ENCODE measurements at places on chromosomes 5 and 9.
A peak's percentile ranks its signal among the peaks of the same experiment; 100 is the strongest.

- no peak for DNase-seq
Measured at GRCh38 chr5:31537851-31538250, 5.8 kb downstream of the C5orf22 start.

DNA sequence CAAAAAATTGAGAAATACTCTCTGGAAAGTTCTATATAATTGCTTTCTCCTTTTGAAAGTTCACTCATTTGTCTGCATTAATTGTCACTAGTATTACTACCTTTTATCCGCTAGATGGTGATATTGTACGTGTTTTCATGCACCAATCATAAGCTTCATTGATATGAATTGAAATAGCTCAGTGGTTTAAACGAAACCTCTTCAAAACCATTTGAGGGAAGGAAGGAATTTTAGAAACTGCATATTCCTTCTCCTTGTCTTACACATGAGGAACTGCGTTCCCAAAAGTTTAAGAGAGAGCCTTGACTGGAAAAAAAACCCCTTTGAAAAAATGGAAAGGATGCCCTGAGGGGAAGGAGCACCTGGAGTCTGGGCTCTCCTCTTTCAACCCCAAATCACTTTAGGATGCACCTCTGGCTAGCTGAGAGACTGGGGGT is 98.6 kb downstream of the YTHDC2 start:
- DNase-seq: peak; percentile 76

GRCh38 chr5:56211298-56211865 is 21.7 kb downstream of the ANKRD55 start:
- DNase-seq: peak; percentile 44

GRCh38 chr5:77379558-77380061 is 112.5 kb downstream of the WDR41 start:
- DNase-seq: no peak

- DNase-seq: no peak
Measured at GRCh38 chr5:9920697-9921096, 290.5 kb upstream of the TAS2R1 start.

GRCh38 chr5:160339406-160340130 is 27.2 kb upstream of the CCNJL start:
- DNase-seq: no peak

All from suppressor macrophage treated with lipopolysaccharide for 1 hour (primary cell).